Fibroblast of skin of left biceps (primary cell): ENCODE measurements at places on chromosomes 16 and 17.

- DNase-seq = no peak
These were observed 594.4 kb downstream of the TOX3 start for GRCh38 chr16:51952500-51952899.

DNA sequence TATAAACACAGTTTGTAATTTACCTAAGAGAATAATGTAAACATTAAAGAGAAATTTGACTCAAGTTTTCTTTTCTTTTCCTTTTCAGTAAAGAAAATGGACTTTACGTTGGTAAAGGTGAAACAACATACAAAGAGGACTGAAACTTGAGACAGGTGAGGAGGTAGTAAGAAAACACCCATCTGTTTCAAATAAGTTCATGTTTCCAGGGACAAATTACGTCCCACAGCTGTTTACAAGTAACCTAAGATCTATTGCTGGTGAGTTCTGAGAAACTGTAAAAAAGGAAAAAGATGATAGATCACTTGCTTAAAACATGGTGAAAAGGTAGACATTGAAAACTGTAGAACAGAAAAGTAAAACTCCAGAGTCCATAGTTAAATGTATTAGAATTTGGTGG is 4.8 kb upstream of the ABCA5 start:
- DNase-seq = no peak

GRCh38 chr17:44998646-44999045 is 30.5 kb upstream of the C1QL1 start:
- DNase-seq = no peak

DNA sequence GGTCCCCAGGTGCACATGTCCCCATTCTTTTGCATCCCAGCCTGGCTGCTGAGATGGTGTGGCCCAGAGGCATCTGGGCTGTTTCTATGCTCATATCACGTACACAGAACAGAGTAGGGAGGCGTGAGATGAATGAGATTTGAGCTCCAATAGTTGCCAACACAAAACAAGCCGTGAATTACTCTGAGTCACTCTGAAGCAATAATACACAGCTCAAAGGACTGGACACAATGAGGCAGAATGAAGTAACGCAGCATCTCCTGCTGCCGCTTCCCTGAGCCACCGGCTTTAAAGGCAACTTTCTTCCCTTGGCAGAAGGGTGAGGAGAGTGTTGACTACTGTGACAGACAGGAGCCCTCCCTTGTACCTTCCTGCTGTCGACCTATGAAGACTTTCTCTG is 33.9 kb upstream of the CLEC18B start:
- DNase-seq = no peak

DNA sequence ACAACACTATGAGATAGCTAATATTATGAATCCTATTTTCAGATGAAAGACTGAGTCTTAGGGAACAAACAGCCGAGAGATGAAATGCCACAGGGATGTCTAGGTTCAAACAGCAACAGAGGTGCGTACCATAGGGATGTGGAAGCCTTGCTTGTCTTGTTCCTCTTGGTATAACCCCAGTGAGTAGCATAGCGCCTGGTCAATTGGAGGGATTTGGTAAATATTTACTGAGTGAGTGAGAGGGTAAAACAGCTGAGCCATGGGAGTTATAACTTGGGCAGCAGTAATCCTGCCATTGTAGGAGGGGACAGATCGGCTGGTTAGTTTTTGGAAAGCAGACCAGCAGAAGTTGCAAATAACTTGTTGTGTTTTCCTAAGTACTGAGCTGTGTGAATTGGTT is 80.2 kb downstream of the WWOX start:
- no peak for DNase-seq

GRCh38 chr16:88350922-88351321 is 31.8 kb upstream of the ZNF469 start:
- DNase-seq = no peak

GRCh38 chr17:73711184-73711583 is 66.9 kb upstream of the SDK2 start:
- no peak for DNase-seq

- peak; percentile 74 for DNase-seq
These were observed 6.7 kb downstream of the HS3ST3B1 start for GRCh38 chr17:14307560-14308024.

DNA sequence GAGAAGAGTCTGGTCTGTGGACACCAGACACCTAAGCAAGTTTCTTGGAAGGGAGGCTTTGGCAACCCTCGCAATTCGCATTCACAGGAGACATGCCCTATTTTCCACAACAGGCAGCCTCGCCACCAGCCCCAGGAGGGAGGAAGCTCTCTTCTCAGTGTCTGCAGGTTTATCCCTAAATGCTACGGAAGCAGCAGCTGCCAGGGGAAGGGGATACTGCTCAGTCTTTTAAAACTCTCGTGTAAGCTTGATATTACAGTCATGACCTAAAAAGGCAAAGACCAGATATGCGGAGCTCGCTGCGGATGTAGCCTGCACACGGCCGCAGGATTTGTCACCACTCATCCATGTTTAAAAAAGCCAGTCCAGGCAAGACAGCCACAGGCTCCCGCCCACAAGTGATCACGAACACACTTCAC is 159.2 kb upstream of the RPH3AL start:
- DNase-seq = no peak

- DNase-seq = no peak
These were observed 870 bp upstream of the ITGA3 start for GRCh38 chr17:50055055-50055425.

DNA sequence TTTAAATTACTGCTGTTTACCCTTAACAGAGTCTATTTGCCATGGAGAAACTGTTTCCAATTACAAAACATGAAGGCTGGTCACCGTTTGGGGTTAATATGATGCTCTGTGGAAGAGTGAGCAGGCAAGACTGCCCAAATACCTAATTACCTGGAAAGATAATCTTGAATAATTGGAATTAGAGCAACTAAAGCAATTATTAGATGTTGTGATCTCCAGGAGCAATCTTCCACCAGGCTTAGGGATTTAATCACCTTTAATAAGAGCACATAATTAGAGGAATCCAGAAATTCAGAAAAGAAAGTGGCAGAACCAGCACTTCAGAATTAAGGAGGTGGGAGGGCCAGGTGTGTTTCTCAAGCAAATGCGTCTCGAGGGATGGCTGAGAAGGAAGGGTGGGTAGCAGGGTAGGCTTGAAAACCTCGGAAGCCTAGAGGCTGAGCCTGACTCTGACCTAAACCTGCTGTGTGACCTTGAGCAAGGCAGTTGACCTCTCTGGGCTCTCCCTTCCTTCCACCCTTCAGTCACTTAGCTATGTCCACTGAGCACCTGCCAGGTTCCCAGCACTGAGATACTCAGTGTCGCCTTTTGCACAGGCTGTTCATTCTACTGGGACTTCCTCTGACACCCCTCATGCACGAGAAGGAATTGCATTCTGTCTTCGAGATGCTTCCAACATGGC is 113.2 kb downstream of the GSG1L start:
- DNase-seq = no peak

DNA sequence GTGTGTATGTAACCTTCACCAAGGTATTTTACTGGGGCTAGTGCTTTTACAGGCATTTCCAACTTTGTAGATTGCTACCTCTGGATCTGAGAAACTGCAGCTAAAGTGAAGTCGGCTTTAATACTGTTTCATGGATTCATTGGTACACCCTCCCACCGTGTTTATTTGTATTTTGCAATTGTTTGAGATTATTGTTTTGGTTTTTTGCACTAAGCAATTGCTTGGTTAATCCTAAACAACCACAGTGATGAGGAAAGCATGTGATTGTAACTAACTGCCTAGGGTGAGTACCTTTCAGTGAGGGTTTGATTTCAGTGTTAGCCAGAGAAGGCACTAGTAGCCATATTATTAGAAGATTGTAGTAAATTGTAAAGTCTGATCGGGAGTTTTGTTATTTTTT is 3.3 kb downstream of the LUC7L3 start:
- DNase-seq = no peak

- no peak for DNase-seq
These were observed 56.2 kb upstream of the CACNG5 start for GRCh38 chr17:66778531-66779236.

- DNase-seq = no peak
These were observed 651 bp upstream of the EIF1 start for GRCh38 chr17:41687828-41688640.

DNA sequence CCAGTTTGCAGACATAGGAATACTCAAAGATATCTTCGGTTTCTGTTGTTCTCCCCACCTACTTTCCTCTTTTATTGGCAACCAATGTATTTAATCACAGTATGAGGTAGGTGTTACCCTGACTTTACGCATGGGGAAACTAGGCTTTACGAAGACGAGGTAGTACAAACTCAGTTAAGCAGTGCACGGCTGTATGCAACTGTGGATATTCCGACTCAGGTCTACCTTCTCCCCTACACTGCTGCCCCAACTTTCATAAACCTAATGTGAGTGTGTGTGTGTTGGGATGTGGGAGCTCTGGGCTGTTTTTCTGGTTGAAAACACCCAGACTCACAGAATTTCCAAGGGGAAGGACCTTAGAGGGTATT is 1.2 kb upstream of the GPT2 start:
- no peak for DNase-seq

DNA sequence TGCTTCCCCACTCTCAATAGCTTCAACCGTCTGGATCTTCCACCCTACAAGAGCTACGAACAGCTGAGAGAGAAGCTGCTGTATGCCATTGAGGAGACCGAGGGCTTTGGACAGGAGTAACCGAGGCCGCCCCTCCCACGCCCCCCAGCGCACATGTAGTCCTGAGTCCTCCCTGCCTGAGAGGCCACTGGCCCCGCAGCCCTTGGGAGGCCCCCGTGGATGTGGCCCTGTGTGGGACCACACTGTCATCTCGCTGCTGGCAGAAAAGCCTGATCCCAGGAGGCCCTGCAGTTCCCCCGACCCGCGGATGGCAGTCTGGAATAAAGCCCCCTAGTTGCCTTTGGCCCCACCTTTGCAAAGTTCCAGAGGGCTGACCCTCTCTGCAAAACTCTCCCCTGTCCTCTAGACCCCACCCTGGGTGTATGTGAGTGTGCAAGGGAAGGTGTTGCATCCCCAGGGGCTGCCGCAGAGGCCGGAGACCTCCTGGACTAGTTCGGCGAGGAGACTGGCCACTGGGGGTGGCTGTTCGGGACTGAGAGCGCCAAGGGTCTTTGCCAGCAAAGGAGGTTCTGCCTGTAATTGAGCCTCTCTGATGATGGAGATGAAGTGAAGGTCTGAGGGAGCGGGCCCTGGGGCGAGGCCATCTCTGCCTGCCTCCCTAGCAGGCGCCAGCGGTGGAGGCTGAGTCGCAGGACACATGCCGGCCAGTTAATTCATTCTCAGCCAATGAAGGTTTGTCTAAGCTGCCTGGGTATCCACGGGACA is 11.1 kb upstream of the CLEC18A start:
- DNase-seq = no peak

- no peak for DNase-seq
These were observed 368.8 kb downstream of the SNX29 start for GRCh38 chr16:12345349-12345748.

DNA sequence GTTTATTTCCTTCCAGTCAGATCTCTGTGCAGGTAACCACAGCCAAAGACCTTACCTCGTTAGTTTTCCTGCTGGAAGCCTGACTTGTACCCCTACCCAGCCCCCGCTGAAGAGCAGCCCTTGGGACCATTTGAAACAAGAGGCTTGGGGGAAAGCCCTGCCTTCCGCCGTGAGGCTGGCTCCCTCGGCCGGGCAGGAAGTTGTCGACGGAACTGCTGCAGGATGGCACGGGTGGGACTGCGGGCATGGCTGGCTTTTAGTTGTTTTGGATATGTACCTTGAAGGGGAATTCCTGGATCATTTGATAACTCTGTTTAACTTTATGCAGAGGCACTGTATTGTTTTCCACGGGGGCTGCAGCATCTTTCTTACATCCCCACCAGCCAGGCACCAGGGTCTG is 49.0 kb upstream of the ENDOV start:
- DNase-seq = no peak

- DNase-seq = no peak
These were observed 70.9 kb upstream of the SALL1 start for GRCh38 chr16:51222016-51222415.

DNA sequence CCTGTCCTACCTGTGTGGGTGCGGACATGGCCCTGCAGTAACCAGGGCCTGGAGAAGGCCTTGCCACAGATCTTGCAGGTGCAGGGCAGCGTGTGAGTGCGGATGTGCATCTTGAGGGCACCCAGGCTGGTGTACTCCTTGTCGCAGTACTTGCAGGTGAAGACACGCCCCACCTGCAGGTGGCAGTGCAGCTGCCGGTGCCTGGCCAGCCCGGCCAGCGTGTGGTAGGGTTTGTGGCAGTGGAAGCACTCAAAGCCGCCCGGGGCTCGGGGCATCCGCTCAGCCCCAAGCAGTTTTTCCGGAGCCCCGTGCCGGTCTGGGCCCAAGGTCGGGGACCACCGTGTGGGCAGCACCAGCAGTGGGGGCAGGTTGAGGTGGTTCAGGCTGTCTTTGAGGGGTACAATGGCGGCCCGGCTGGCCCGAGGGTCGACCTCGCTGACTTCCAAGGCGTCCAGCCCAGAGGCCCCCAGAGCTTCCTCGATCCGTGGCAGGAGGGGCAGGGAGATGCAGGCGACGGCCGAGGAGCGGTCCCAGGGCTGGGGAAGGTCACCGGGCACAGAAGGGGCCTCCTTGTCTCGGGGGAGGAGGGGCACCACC is 5.1 kb downstream of the SNAI3 start:
- no peak for DNase-seq

DNA sequence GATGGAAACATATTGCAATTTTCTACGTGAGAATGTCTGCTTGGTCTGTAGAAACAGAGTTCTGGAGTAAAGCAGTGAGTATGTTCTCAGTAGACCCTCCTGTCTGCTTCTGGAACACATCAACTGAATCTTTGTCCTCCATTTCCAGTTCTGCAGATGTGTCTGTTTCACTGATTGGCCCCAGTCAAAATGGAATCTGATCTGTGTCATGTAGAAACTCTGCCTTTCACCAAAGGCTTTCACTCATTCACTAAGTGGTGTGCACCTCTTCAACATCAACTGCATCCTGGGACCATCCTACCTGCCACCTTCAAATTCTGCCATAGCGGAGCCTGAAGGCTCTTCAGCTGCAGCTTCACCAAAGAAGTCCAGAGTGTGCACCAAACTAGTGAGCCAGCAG is 2.8 kb upstream of the ZNF267 start:
- no peak for DNase-seq

DNA sequence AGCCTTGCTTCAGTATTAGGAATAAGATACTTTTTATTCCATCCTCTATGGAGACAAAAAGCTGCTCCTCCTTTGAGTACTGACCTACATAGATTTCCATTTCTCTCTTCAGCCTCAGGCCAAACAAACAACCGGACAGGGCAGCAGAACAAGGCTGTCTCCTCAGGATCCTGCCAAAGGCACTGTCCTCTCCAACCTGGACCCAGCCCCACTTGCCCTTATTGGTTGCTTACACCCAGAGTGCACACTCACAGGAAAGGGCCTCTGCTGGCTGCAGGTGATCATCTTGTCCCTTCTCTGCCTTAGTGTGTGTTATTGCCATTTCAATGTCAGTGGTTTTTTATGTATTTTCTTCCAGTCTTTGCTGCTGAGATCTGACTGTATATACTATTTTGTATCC is 26.6 kb downstream of the LIG3 start:
- DNase-seq = no peak

- DNase-seq = no peak
These were observed 153.4 kb downstream of the SALL1 start for GRCh38 chr16:50997679-50998078.

- DNase-seq = no peak
These were observed 66.2 kb downstream of the CENPV start for GRCh38 chr17:16286947-16287562.

- no peak for DNase-seq
These were observed 5.1 kb downstream of the KSR1 start for GRCh38 chr17:27461192-27461859.
